ENCODE measurements at places on chromosomes 12 and 14.

- DNase-seq = no peak
Observed at GRCh38 chr12:49230805-49231194, 34.1 kb upstream of the TUBA1C start.

DNA sequence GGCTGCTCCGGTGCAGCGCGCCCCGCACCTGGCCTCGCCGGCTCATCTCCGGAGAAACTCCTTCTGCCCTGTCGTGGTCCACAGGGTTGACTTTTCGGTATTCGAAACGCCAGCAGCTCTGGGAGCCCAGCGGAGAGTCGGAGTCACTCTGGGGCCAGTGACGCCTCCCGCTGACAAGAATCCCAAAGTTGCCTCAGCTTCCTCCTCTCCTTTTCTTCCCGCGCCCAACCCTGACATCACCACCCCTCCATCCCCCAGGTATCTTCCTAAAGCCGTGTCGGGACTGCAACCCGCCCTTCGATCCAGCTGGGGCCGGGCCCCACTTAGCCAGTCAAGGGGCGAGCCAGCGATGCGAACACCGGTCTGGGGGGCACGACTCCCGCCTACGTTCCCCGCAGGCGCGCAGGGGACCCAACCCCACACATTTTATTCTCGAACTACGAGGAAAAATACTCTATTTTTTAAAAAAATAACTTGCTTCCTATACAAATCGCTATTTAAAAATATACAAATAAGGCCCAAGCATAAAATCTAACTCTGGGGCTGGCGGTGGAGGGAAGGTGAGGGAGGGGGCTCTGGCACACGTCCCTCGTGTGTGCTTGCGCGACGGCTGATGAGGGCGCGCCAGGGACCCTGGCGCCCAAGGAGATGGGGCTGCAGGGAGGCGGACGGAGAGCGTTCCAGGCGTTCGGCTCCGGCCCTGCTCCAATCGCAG lies 2.1 kb downstream of the NKX2-8 start:
- DNase-seq = no peak

- no peak for DNase-seq
Observed at GRCh38 chr14:61344437-61345150, 23.2 kb downstream of the PRKCH start.

DNA sequence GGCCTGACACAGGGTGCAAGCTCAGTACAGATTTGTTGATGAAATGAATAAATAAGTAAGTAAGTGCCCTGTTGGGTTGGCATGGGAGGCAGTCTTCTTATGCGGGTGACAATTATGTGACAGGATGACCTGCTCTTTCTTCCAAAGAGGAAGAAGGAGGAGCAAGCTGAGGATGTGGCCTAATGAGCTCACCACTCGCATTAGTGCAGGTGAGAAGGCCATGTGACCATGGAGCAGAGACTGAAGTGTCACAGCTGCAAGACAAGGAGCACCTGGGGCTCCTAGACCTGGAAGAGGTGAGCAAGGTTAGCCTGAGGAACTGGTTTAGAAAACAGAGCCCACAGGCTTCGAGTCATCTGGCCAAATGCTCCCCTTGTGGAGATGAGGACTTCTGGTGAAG lies 34.9 kb downstream of the LRTM2 start:
- DNase-seq = no peak

DNA sequence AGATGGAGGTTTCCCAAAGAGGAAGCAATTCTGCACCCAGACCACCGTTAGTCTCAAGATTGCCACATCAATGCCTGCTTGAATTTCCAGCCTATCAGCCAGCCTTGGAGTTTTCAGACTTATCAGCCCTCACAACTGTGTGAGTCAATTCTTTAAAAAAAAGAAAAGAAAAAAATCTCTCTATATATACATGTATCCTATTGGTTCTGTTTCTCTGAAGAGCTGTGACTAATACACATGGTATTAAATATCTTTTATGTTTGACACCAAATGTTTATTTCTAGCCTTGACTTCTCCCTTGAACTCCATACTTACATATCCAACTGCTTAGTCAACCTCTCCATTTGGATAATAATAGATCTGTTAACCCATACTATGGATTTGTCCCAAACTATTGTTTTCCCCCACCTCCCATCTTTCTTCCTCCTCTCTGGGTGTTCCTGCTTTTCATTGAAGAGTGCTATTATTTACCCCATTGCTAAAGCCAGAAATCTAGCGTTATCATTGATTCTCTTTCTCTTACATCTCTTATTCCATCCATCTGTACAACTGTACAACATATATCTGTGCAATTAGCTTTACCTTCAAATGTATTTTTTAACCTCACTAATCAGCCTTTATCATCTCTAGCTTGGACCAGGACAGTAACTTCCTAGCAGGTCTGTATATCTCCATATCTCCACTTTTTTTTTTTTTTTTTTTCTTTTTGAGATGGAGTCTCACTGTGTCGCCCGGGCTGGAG lies 22.7 kb upstream of the EID3 start:
- no peak for DNase-seq

DNA sequence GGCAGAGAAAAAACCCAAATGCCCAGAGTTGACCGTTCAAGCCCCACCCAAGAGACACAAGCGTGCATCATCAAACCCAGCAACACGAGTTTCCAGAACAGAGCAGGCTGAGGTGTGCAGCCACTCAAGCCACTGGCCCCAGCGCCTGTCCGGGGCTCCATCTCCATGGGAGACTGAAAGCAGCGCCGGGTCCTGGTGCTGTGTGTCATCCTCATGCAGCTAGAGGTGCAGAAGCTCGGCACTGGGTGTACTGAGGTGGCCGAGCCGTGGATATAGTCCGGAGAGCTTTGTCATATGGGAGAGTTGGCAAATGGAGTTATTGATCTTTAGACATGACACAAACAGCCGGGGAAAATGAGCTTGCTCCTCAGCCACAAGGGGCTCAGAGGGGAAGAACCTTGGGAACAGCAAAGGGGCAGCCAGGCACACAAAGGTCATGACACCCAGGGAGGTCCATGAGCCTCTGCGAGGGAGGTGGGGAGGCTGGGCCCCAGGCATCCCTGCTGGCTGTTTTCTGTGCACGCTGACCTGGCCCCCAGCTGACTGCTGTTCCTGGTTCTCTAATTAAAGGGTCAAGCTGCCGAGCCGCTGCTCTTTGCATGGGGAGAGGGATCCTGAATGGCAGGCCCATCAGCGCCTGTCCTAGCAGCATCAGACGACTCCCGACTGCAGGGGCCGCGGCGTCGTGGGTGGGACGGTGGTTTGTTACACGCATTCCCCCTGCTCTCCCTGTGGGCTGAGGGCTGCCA lies 145.4 kb upstream of the SFSWAP start:
- no peak for DNase-seq

DNA sequence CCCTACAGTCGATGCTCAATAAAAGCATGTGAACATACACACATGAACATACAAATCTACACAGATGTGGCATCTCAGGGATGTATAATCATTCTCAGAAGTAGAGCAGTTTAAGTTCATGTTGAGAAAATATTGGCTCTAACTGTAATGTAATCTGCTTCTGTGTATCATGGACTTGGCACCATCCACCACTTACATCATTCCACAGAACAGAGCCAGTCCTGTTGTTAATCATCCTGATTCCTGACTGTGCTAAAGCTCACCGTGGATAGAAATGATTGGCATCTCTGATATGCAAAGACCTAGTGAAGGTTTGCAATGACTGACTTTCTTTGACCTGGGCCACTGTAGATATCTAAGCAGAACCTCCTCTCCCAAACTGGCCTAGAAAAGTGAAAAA lies 1141.3 kb downstream of the BCL11B start:
- no peak for DNase-seq

GRCh38 chr12:5171701-5172100 lies 128.0 kb downstream of the KCNA5 start:
- DNase-seq = no peak

GRCh38 chr12:5588176-5588575 lies 156.3 kb downstream of the NTF3 start:
- no peak for DNase-seq

DNA sequence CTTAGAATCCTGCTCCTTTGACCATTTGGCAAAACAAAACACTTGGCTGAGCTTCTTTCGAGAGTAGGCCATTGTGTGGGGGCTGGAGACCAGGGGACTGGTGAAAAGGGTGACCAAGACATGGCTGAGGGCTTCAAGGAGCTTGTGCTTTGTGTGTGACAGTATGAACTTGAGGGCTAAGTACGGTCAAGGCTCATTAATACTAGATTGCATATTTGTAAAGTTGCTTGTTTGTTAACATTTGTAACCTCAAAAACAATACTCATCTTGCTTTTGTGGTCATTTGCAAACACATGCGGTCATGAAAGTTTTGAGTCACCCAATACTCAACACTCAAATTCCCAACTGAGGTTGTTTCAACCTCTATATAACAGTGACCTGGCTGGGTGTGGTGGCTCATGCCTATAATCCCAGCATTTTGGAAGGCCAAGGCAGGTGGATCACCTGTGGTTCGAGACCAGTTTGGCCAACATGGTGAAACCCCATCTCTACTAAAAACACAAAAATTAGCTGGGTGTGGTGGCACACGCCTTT lies 42.5 kb downstream of the ZFYVE26 start:
- DNase-seq = no peak

DNA sequence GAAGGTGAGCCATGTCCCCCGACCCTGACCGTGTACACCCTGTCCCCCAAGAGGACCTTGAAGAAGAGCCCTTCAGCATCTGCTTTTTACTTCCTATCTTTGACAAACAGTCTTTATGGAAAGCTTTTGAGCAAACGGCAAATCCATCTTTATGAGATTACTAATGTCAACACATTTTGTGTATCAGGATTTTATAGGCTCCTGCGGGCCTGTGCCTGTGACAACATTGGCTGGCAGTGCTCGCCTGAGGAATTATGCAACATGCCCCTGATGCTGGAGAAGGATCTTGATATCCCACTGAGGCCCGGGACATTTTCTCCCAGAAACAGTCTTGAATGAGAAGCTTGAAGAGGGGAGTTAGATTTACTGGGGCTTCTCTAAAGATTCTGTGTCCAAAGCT lies 416.5 kb downstream of the NRXN3 start:
- no peak for DNase-seq

- no peak for DNase-seq
Observed at GRCh38 chr12:106409878-106410277, 52.3 kb downstream of the POLR3B start.

GRCh38 chr12:32501835-32502333 lies 102.5 kb downstream of the FGD4 start:
- no peak for DNase-seq

DNA sequence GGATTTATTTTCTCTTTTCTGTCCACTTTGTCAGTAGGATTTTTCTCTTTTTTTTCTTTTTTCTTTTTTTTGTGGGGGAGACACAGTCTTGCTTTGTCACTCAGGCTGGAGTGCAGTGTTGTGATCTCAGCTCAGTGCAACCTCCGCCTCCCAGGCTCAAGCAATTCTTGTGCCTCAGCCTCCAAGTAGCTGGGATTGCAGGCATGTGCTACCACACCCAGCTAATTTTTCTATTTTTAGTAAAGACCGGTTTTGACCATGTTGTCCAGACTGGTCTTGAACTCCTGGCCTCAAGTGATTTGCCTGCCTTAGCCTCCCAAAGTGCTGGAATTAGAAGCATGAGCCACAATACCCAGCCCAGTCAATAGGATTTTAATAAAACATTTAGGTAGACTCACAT lies 21.0 kb upstream of the TBK1 start:
- no peak for DNase-seq

- no peak for DNase-seq
Observed at GRCh38 chr12:78330131-78330530, 499.4 kb downstream of the NAV3 start.

- DNase-seq = no peak
Observed at GRCh38 chr14:47555333-47555732, 120.1 kb downstream of the MDGA2 start.

GRCh38 chr12:20194171-20194570 lies 174.2 kb upstream of the PDE3A start:
- no peak for DNase-seq

DNA sequence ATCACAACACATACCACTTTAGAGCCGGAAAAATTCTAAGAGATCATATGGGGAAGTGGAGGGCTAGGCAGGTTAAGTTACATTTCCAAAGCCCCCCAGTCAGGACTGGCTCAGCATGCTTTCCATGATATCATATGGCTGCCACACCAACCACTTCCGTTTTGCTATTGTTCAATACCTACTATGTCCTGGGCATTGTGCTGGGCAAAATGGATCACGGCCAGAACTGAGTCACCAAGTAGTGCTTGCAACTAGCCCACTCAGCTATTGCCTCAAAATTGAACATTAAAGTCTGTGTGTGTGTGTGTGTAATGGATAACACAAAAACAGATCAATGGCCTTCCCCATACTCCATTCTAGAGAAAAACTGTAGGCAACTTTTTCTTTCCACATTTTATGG lies 22.7 kb downstream of the WIF1 start:
- DNase-seq = no peak

GRCh38 chr12:85588221-85588620 lies 248.0 kb downstream of the RASSF9 start:
- no peak for DNase-seq

- DNase-seq = no peak
Observed at GRCh38 chr14:32786886-32787285, 151.8 kb upstream of the NPAS3 start.

GRCh38 chr12:111570084-111570961 lies 28.8 kb downstream of the ATXN2 start:
- DNase-seq = no peak

- no peak for DNase-seq
Observed at GRCh38 chr12:69471076-69471430, 865 bp downstream of the FRS2 start.

GRCh38 chr14:94473666-94474410 lies 2.2 kb downstream of the SERPINA9 start:
- no peak for DNase-seq

DNA sequence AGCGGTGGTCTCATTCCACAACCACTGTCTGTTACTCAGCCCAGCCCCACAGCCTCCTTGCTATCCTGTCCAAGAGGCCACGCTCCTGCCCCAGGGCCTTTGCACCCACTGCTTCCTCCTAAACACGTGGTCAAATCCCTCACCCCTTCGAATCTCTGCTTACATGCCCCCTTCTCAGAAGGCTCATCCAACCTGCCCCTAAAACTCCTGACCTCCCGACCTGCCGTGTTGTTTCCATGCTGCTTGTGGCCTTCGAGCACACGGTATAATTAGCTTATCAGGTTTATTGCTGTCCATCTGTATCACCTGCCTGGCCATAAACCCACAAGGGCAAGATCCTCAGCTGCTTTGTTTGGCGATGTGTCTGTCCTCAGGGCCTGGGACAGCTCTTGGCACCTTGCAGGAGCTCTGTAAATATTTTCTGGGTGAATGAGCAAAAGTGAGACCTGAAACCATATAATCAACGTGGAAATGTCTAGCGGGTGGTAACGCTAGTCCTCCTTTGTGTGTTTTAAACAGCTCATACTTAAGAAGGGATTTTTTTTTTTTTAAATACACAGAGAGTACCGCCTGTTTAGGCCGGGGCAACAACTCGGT lies 36.0 kb downstream of the SCARB1 start:
- no peak for DNase-seq

- no peak for DNase-seq
Observed at GRCh38 chr14:38696925-38697324, 406.1 kb downstream of the SEC23A start.

- peak; percentile 66 for DNase-seq
Observed at GRCh38 chr12:108850854-108851573, 6.4 kb downstream of the SSH1 start.

DNA sequence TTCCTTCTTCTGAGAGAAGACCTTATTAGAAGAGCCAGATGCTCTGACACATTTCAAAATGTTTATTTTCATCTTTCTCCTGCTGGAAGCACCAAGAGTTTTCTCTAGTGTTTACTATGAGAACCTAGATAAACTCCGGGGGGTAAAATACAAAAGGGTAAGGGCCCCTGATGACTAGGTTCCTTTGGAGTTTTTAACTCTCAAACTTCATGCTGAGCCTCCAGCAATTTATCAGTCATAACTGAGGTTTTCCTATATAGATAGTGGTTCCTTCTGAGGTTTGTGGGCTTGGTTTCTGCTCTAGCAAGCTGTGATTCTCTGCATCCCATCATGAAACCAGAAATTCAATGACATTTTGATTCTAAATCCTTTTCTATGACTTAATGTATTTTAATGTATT lies 210.9 kb downstream of the LRFN5 start:
- no peak for DNase-seq

Measured in left ventricle myocardium superior (tissue), 1 donor.